ENCODE measurements at places on chromosomes 2 and 18.

DNA sequence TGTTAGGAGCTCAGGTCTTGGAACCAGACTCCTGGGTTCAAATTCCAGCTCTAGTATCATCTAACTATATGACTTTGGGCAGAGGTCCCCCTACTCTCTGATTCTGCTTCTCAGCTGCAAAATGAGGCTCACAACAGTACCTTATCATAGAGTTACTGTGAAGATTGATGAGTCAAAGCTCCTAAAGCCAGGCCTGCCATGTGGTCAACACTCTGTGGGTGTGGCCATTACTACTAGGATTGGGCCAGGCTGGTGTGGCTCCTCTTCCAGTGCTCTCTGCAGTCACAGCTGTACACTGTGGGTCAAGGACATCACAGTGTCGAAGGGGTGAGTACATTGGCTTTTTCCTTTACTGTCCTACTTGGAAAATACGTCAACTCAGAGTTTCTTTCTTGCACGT is 22.6 kb downstream of the CAPN13 start:
- DNase-seq = no peak

GRCh38 chr2:55901322-55901721 is 22.3 kb downstream of the EFEMP1 start:
- DNase-seq = no peak

DNA sequence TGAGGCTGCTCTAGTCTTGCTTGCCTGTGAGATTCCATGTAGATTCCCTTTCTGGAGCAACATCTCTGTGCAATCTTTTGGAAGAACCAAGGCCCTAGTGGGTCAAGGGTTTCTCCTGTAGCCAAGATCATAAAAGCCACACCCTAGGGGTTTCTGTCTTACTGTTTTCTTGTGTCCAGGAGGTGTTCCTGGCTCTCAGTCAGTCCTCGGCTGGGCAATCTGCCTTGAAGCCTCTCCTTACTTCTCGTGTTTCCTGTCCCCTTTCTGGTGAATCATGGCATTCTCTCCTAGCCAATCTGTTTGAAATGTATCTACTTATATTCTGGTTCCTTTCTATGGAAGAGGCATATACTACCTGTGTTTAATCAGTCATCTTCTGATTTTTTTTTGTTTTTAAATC is 484.8 kb upstream of the UBE2E3 start:
- no peak for DNase-seq

DNA sequence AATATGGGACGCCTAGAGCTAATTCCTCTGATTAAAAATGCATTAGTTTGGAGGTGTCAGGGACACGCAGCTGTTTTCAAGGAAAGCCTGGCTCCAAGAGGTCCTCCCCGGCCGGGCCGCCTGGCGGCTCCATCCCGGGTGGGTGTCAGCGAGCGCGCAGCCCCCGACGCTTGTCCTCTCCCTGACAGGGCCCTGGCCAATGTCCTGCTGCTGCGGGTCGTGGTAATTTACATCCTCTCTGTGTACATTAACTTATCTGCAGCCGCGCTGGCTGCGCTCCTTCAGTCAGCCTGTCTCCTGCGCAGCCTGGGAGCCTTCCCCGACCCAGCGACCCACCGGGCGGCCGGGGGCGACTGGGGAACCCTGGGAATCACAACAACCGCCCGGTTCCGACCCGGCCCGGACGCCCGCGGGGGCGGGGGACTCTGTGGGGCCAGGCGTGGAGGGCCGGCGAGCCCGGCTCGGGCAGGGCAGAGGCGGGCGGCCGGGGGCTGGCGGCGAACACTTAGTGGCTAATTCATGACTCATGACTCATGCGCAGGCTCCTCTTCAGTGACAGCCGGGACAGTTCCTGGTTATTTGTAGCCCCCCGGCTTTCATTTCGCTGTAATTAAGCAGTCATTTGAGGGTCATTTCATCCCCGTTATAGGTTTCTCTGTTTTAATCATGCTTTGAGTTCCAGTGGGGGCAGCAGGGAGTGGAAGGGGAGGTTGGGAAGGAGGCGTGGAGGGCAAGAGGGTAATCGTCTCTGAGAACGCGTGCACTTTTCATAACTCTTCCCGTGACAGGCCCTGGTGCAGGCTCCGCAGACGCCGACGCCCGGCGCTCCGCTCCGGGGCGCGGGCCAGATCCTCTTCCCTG is 141.9 kb upstream of the CTAGE1 start:
- DNase-seq = peak; percentile 3

- no peak for DNase-seq
These were observed 4.4 kb downstream of the ADRA2B start for GRCh38 chr2:96111823-96112500.

GRCh38 chr2:142868229-142868762 is 9.2 kb upstream of the KYNU start:
- peak; percentile 95 for DNase-seq

GRCh38 chr2:210190345-210190744 is 19.1 kb upstream of the KANSL1L start:
- DNase-seq = no peak

DNA sequence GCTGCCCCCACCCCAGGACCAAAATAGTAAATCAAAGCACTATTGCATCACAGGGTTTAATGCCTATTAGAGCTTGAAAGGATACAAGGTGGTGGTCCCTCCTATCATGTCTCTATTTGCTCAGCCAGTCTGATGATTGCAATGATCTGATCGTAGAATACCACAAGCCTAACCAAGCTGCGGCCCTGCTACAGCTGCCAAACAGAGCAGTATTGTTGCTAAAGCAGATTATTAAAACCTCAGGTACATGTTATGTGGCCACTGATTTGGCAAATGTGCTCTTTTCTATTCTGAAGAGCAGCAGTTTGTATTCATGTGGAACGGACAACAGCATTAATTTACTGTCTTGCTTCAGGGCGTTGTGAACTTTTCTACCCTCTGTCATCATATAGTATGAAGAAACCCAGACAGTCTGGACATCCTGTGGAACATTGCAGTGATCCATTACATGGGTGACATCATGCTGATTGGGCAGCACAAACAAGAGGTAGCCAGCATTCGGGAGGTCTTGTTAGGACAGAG is 8.4 kb upstream of the VAPA start:
- DNase-seq = peak; percentile 55

GRCh38 chr2:24881158-24881557 is 38.9 kb downstream of the ADCY3 start:
- DNase-seq = no peak

- no peak for DNase-seq
These were observed 94.6 kb upstream of the SKOR2 start for GRCh38 chr18:47346016-47346415.

- no peak for DNase-seq
These were observed 74.7 kb upstream of the RAB6C start for GRCh38 chr2:129904532-129905446.

DNA sequence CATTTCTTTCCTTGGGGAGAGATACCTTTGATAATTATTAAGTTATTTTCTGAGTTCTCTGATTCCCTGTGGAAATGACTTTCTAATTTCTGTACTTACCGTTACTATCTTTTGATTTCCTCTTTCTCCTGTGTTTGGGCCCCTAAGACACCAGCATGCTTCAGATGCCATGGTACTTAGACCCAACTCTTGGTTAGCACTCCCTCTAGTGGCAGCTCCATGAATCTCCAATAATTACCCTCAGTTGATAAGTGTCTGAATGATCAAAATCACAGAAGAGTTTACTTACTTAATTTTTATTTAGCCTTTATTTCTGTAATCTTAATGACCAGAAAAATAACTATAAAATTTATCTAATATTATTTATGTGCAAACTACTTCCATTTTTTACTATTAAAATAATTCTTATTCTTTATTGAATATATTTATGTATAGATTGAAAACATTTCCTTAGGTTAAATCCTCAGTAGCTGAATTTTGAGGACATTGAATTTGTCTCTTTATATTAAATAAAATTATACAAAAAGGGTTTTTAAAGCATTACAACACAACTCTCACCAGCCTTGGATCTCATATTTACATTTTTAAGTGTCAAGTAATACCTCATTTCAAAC is 300.4 kb downstream of the KCNS3 start:
- peak; percentile 14 for DNase-seq

- no peak for DNase-seq
These were observed 46.2 kb downstream of the PARD6G start for GRCh38 chr18:80200932-80201672.

- DNase-seq = no peak
These were observed 64.1 kb downstream of the EIF2AK3 start for GRCh38 chr2:88563129-88563528.

DNA sequence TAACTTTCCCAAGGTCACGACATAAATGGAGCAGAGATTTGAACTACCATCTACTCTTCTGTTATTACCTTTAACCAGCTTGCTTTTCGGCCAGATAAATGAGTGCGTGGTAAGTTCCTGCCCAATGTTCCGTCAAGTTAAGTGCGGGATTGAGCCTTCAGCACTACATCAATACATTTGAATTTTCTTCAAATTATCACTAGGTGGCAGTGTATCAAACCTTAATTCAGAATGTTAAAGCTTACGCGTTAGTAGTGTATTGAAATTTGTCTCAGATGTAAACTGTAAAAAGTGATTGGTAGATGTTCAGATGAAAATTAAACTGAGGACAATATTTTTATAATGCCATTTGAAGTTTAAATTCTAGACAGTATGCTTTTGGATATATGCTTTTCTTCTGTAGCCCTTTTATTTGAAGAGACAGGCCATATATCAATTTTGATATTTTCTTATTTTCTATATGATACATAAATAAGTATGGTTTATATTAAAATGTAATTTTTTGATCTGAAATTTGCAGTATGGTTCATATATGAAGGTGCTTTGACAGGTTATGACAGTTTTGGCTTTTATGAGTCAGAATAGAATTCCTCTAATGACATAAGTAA is 681.3 kb downstream of the ADCYAP1 start:
- DNase-seq = peak; percentile 48

- no peak for DNase-seq
These were observed 121.8 kb downstream of the PLB1 start for GRCh38 chr2:28617502-28618184.

GRCh38 chr2:97907369-97908100 is 88.2 kb downstream of the TMEM131 start:
- DNase-seq = peak; percentile 46

DNA sequence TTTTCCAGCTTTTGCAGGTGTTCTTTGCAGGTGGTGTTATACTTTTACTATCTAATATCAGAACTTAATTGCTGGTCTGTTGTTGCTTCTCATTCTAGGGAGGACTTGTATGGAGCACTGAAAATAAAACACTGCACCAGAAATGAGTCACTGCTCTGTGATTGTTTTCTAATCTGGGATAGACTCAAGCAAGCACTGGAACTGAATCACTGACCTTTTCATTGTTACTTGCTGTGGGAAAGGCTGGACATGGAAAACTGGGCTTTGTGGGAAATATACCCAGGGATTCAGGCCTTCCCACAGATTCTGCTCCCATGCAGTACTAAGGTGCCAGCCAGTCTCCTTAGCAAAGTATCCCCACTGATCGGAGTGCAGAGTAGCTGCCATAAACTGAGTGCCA is 470.0 kb upstream of the GCFC2 start:
- DNase-seq = no peak

- no peak for DNase-seq
These were observed 19.9 kb upstream of the NEDD4L start for GRCh38 chr18:58024139-58024538.

- peak; percentile 97 for DNase-seq
These were observed 79.1 kb upstream of the ZFP36L2 start for GRCh38 chr2:43305517-43305916.

- DNase-seq = no peak
These were observed 90.4 kb downstream of the MOGAT1 start for GRCh38 chr2:222761888-222762287.

- no peak for DNase-seq
These were observed 146.8 kb upstream of the PID1 start for GRCh38 chr2:229417916-229418315.

DNA sequence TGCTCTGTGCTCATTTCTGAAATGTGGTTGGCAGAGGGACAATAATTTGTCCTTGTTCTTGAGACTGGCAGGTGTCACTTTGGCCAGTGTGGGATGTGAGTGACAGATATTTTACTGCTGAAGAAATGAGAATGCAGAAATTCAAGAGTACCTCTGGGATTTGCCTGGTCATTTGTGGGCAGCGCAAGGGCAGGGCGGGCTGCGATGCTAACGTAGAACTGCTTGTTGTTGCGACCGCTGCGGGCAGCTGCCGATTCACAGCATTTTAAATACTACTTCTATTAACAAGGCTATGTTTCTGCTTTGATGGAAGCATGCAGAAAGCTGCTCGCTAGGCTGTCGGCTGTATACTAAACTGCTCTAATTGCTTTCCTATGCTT is 268.6 kb downstream of the FIGN start:
- DNase-seq = no peak

GRCh38 chr2:230231251-230231650 is 5.7 kb downstream of the SP140 start:
- DNase-seq = no peak

DNA sequence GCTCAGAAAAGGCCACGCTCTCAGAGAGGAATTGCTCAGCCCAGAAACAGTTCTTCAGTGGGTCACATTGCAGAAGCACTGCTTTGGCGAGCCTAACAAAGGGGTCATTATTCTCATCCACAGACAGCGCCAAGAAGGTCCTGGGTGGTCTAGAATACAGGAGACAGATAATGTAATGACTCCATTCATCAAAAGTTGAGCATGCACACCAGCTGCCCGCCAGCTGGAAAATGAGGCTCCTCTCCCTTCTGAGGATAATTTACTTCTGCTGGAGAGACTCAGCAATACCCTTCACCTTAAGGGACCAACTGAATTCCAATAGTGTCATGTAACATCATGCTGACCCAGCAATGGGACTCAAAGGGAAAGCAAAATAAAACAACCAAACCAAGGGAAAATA is 79.9 kb downstream of the TRIB2 start:
- DNase-seq = no peak

- no peak for DNase-seq
These were observed 49.5 kb downstream of the KCNE4 start for GRCh38 chr2:223101340-223102039.

- DNase-seq = no peak
These were observed 194.4 kb downstream of the ALK start for GRCh38 chr2:29726976-29727375.

- DNase-seq = no peak
These were observed 392.4 kb downstream of the TNS1 start for GRCh38 chr2:217610401-217610814.

GRCh38 chr2:10136101-10136934 is 13.8 kb downstream of the RRM2 start:
- DNase-seq = no peak

DNA sequence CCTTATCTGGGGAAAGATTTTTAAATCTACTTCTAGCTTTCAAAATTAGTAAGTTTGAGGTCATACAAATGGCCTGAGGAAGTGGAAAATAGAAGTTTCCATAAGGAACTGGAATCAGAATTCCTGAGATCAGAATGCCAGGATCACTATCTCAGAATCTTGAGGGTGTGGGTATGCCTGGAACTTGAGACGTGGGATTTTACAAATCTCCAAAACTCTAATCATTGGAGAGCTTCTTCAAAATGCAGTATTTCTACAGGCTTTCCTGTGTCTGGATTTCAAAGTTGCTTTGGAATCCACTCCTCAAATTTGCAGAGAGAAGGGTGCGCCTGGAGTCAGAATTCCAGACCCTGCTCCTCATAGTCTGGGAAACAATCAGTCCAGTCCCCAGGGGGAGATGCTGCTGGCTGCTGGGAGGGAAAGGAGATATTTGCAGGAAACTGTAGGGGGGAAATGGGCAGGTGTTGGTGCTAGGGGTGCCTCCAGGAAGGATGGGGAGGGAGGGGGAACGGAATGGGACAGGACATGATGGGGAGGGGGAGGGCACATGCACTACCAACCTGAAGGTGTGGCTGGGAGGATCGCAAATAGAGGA is 31.0 kb upstream of the CATIP start:
- DNase-seq = no peak

GRCh38 chr18:11733031-11733430 is 44.0 kb downstream of the GNAL start:
- DNase-seq = peak; percentile 56

GRCh38 chr2:189512879-189513278 is 67.7 kb downstream of the SLC40A1 start:
- no peak for DNase-seq

Measured in inflammatory macrophage treated with lipopolysaccharide for 4 hours (primary cell).